ENCODE measurements at places on chromosomes 2 and 18.

GRCh38 chr2:9199716-9200632, 6.6 kb upstream of the ASAP2 start:
- DNase-seq, result no peak

DNA sequence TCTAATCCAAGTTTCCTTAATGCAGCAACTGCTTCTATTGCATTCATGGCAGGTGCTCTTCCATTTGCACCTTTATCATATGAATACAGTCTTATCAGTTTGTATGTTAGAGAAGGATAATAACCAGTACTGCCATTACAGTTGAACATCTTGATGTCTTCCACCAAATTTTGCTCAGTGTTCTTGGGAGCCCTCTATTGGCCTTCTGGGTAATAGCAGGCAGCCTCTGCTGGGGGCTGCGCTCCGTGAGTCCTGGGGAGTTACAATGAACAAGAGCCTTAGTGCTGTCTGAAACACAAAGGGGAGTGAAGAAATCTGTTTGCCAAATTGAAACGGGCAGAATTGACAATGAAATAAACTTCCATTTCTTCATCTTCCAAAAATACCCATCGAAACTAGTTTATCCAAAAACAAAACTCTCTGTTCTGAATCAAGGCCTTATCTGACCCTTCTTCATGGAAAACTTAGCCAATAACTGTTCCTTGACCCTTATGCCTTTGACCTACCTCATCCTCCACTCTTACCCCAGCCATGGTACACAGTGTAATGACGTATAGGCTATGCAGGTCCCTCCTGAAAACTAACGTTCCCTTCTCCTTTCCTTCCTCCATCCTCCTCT, 79.9 kb downstream of the ALK start:
- no peak for DNase-seq

- DNase-seq, result no peak
These were observed 291.4 kb downstream of the DYSF start for GRCh38 chr2:71744781-71745180.

GRCh38 chr2:166539340-166540162, 45.5 kb upstream of the SCN7A start:
- no peak for DNase-seq

GRCh38 chr2:150126143-150126740, 361.2 kb downstream of the RND3 start:
- DNase-seq, result no peak

GRCh38 chr2:65227020-65227455, 593 bp upstream of the ACTR2 start:
- no peak for DNase-seq

- DNase-seq, result no peak
These were observed 83.4 kb upstream of the MAPRE2 start for GRCh38 chr18:34957864-34958259.

Data from stimulated activated CD8-positive, alpha-beta memory T cell treated with anti-CD3 and anti-CD28 coated beads, Interleukin-7, amount 100 ng/mL, for 24 hours (primary cell).